ENCODE measurements at places on chromosomes 7 and 10.

- DNase-seq, result no peak
Measured at GRCh38 chr10:76242956-76243355, 811.5 kb downstream of the LRMDA start.

DNA sequence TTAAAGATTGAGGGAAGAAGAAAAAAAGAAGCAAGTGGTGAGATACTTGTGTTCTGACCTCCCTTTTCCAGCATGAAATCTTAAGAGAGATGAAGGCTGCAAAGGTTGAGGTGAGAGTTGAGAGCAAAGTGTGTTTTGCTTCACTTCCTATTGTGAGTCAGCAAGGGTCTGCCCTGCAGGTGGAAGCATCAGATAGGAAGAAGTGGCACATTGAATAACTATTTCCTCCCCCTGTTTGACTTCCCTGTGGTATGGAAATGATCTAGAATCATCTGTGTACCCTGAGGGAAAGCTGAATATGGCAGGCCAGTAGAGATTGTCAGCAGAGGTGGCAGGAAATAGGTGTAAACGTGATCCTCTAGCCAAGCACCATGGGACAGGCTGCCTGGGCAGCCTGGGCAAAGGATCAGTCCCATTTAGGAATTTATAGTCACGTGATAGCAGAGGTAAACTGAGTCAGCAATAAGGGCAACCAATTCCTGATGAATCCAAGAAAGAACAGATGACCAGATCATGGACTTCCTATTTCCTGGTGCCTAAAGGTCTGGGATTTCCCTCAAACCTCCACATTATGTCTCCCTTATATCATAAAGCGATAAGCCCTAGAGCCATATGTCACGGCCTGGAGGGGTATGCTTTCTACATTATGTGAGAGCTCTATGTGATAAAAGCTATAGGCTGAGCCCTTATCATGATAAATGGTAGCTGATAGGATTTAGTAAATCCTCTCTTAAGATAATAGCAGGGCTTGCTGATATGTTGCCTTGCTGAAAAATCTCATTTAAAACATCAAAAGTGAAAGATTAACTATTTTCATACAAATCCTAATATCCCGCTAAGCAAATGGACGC is 287.0 kb downstream of the MDFIC start:
- no peak for DNase-seq

GRCh38 chr7:41930538-41931262 is 227.8 kb upstream of the INHBA start:
- DNase-seq, result no peak

DNA sequence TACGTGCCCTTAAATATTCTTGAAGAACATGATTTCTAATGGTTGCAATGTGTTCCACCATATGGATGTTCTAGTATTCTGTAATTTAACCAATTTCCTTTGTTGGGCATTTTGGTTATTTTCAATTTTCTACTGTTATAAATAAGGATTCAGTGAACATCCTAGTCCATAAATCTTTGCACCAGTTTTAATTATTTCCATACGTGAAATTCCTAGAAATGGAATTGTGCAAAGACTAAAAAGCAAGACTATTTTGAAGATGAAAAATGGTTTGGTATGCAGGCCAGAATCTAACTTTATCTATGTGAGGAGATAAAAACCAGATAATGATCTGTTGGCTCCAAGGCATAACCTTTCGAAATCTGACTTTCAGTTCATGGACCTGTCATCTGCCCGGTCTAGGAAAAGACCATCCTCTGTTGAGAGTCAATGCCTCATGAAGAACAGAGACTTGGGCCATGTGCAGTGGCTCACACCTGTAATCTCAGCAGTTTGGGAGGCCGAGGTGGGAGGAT is 633.2 kb upstream of the NRP1 start:
- DNase-seq, result no peak

DNA sequence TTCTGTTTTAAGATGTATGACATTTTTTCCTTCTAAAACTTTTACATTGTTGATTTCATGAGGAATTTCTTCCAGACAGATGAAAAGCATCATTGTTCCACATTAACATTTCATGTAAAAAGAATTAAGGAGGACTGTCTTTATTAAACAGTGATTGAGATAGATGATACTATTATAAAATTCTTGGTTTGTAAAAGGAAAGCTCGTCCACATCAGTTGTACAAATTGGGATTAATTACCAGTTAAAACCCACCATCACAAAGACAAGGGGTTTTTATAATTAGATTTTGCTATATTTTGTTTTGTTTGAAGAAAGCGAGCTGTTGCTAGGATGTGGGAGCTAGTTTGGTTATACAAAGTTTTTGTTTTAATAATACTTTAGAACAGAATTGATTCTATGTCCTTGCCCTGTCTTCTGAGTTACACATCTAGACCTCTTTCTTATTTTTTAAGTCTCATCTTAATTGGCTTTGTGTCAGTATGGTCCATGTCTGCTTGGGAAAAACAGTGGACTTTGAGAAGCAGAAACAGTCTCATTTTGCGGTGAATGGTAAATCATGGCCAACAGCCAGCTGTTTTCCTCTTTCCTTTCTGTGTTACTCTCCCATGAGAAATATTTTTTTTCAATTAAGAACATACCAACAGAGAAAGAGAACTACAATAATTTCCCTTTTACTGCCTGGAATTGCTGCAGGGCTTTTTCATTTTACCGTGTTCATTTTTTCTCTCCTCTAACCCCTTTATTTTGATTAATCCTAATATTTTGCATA is 3.2 kb downstream of the TES start:
- DNase-seq, result no peak

DNA sequence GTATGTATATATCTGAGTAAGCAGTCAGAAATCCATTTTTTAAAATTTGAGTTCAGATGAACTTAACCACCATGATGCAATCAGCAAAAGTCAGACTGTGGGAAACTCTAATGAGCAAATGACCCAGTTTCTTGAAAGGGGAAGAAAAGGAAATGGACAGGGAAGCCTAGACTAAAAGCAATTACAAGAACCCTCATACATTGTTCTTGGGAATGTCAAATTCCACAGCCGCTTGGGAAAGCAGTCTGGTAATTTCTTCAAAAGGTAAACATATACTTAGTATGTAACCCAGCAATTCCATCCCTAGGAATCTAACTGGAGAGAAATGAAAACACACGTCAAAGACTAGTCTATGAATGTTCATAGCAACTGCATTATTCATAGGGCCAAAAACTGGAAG is 16.4 kb upstream of the FOXK1 start:
- no peak for DNase-seq

- no peak for DNase-seq
Measured at GRCh38 chr10:5688587-5688986, 3.9 kb downstream of the TASOR2 start.

GRCh38 chr7:43674559-43675436 is 54.5 kb downstream of the COA1 start:
- DNase-seq, result no peak

- DNase-seq, result no peak
Measured at GRCh38 chr7:50505553-50506210, 55.5 kb upstream of the FIGNL1 start.

GRCh38 chr7:94330269-94331020 is 64.2 kb upstream of the COL1A2 start:
- no peak for DNase-seq

DNA sequence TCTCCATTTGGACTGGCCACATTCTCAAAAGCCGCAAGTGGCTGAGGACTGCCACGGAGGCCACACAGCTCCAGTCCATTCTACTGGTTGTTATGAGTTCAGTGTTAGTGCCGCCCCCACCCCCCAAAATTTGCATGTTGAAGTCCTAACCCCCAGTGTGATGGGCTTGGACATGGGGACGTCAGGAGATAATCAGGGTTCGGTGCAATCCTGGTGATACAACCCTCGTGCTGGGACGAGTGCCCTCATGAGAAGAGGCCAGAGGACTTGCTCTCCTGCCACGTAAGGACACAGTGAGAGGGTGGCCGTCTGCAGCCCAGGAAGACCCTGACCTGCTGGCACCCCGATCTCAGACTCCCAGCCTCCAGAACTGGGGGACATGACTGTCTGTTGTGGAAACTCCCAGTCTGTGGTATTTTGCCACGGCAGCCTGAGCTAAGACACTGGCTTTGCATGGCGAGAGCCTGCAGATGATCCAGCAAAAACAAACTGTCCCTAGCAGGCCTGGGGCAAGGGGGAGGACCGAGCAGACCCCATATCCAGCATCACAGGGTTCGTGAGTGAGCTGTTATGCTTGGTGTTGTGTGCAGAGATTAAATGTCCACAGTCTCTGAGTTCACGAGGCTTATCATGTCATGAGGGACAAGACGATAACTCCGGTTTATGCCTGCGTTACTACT is 41.5 kb upstream of the INSIG1 start:
- DNase-seq, result no peak

- no peak for DNase-seq
Measured at GRCh38 chr10:103125323-103126267, 67.5 kb downstream of the NT5C2 start.

DNA sequence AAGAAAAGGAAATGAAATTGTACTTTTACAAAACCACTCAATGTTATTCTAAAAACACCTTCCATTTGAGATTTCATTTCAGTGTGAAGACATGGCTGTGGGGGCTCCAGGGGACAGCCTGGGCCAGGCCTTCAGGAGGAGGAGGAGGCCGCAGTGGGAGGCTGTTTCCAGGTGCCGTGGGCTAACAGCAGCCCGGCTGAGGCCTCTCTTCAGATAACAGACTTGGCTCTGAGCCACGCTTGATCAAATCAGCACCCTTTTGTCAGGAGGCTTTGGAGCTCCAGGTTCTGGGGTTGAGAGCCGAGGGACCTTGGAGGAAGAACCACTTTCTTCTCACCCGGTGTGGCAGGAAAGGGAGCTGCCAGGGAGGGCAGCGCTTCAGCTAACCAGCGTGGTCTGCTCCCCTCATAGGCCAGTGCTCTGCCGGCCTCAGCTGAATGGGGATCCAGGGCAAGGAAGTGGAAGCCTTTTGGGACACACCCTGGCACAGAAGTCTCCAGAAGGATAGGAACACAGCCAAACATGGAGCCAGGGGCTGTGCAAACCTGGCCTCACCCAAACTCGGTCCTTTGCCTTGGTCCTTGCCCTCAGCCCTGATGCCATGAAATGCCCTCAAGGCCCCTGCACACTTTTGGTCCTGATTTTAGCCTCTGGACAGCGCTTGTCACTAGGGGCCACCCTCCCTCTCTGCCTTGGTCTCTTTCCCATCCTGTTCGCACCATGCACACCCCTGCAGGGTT is 23.5 kb upstream of the CHST15 start:
- DNase-seq, result no peak

DNA sequence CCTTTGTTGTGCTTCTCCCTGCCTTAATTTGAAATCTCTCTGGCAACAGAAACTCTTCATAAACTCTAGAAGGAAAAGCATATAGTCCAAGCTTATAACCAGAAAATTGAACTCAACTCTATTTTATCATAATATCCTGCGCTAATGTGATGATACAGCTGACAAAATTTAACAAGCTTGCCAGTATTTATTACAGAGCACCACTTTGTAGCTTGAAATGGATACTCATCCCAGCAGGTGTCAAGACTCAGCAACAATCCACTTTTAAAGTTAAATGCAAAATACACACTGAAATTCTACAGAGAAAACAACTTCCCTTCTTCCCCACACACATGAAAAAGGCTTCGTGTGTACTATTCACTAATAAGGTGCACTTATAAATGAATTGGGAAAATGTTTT is 228.9 kb downstream of the AGMO start:
- no peak for DNase-seq

DNA sequence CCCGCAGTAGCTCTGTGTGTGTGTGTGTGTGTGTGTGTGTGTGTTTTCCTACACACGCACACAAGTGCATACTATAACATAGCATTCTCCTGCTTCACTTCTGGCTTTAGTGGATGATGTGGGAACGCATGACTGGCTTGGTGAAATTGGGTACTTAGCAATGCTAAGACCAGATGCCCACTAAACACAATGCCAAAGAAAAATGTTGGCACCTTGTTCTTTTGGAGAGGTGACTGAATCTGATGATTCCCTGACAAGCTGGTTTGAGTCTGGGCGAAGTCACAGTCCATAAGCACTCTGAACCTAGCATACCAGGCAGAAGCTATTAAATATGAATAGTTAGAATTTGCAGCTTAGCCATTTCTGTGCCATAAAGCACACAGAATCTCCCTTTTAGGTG is 68.0 kb upstream of the CDCA7L start:
- no peak for DNase-seq

DNA sequence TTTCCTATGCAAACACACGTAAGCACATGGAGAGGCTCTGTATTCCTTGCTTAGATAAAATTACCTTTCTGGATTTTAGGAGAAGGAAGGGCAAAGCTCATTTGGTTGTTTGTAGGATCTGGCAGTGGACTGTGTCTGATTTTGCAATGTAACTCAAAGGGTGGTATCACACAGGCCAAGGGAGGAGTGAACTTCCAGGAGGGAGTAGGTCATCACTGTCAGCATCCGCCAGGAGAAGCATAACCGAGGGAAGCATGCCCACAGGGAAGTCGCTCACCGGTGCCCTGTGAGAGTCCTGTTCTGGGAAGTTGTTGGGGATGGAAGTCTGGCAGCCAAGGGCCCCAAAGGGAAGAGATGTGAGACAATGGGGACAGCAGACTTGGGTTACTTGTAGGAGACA is 74.4 kb downstream of the CFAP58 start:
- no peak for DNase-seq

DNA sequence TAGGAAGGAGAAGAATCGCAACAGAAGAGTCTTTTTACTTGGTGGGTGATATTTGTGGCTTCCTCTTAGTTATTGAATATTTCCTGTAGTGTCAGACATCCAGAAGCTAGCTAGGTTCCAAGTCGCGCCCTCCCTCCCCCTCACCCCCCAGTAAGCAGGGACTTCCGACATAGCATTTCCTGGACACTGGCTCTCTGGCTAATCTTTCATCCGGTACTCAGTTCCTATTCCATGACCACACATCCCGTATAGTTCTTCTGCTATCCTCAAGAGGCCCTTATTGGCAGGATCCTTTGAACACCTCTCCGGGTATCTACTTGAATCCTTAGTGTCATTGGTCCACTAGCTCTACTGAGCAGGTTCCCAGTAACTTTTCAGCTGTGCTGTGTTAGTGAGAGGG is 167.8 kb downstream of the HDAC9 start:
- DNase-seq, result no peak

- DNase-seq, result no peak
Measured at GRCh38 chr10:119398996-119399395, 143.5 kb downstream of the RGS10 start.

DNA sequence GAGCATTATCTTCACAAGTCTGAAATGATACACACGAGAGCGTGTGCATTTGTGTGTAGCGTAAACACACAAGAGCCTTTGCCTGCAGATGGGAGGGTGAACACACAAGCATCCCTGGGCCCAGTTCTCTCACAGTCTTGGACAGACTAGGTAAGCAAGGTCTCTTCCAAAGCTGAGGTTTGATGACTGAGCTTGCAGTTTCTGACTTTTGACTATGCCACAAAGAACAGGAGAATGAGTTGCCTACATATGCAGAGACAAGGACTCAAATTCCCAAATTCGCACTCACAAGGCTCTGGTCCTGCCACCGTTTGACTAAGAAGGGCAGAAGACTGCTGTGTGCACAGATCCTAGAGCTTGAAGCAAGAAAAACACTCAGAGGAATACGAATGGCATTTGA is 55.8 kb downstream of the FAM53B start:
- DNase-seq, result no peak

GRCh38 chr10:62430881-62431280 is 56.7 kb downstream of the ZNF365 start:
- no peak for DNase-seq
